ENCODE measurements at places on chromosomes 5 and 9. TPM values are rescaled to one million over a fixed set of nuclear protein-coding genes. Genes with fewer than 3 reads are reported as not detected.

SLC44A1 gene
- 45.3 TPM for polyA plus RNA-seq

RASEF gene
- 6.5 TPM for polyA plus RNA-seq

SLC45A2 gene
- polyA plus RNA-seq = 0.96 TPM

FGF18 gene
- polyA plus RNA-seq = 0.44 TPM

CCNI2 gene
- 2.6 TPM for polyA plus RNA-seq

PCDHGA8 gene
- polyA plus RNA-seq = 0.85 TPM

KCNN2 gene
- 6.1 TPM for polyA plus RNA-seq

EQTN gene
- 0.77 TPM for polyA plus RNA-seq

IGFBPL1 gene
- 1.5 TPM for polyA plus RNA-seq

ECSCR gene
- polyA plus RNA-seq = 30.4 TPM

SLCO4C1 gene
- polyA plus RNA-seq = 21.1 TPM

DNAH5 gene
- polyA plus RNA-seq = 1.1 TPM

GADD45G gene
- 4.1 TPM for polyA plus RNA-seq

SLC12A2 gene
- 40.4 TPM for polyA plus RNA-seq

TMEM141 gene
- 77.3 TPM for polyA plus RNA-seq

ESM1 gene
- 8.3 TPM for polyA plus RNA-seq

ZDHHC11B gene
- 8.7 TPM for polyA plus RNA-seq

FAM169A gene
- polyA plus RNA-seq = 18.2 TPM

SEMA5A gene
- polyA plus RNA-seq = 44.8 TPM

SUSD3 gene
- 13.3 TPM for polyA plus RNA-seq

CFAP157 gene
- 4.6 TPM for polyA plus RNA-seq

HINT1 gene
- 401 TPM for polyA plus RNA-seq

CATSPER3 gene
- polyA plus RNA-seq = 1.0 TPM

WHRN gene
- polyA plus RNA-seq = 11.0 TPM

MYORG gene
- 10.1 TPM for polyA plus RNA-seq

F12 gene
- polyA plus RNA-seq = 22.1 TPM

FAM78A gene
- 3.7 TPM for polyA plus RNA-seq
